ENCODE measurements at places on chromosomes 12 and 14. TPM values are rescaled to one million over a fixed set of nuclear protein-coding genes. Genes with fewer than 3 reads are reported as not detected.

DNA sequence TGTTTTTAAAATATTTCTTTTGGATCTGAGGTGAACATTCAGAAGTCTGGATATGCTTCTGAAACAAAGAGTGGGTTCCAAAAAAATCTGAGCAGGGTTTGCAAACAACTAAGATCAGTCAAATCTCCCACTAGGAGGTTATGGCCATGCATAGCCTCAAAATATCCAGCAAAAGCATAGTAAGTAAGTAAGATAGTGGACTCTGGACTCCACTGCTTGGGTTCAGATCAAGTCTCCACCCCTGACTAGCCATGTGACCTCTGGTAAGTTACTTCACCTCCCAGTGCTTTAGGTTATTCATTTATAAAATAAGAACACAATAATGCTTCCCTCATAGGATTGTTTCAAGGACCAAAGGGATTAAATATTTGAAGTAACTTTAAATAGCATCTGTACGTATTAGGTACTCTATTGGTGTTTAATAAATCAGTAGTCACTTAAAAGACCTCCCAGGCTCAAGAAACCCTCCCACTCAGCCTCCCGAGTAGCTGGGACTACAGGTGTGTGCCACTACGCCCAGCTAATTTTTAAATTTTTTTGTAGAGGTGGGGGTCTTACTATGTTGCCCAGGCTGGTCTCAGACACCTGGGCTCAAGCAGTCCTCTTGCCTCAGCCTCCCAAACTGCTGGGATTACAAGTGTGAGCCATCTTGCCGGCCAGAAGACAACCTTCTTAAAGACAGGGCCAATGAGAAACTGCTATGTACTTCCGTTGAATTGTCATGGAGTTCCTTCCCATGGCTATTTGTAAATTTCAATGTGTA lies 95.7 kb upstream of the SOX5 start:
- H3K4me3 ChIP-seq, result no peak overlapping the region
- no peaks in the 10 kb centered on the region for H3K4me1 ChIP-seq
- no peak for DNase-seq
- H3K36me3 ChIP-seq, result no peaks in the 10 kb centered on the region
- no peak overlapping the region for H3K27ac ChIP-seq
- H3K27me3 ChIP-seq, result no peaks in the 10 kb centered on the region

DNA sequence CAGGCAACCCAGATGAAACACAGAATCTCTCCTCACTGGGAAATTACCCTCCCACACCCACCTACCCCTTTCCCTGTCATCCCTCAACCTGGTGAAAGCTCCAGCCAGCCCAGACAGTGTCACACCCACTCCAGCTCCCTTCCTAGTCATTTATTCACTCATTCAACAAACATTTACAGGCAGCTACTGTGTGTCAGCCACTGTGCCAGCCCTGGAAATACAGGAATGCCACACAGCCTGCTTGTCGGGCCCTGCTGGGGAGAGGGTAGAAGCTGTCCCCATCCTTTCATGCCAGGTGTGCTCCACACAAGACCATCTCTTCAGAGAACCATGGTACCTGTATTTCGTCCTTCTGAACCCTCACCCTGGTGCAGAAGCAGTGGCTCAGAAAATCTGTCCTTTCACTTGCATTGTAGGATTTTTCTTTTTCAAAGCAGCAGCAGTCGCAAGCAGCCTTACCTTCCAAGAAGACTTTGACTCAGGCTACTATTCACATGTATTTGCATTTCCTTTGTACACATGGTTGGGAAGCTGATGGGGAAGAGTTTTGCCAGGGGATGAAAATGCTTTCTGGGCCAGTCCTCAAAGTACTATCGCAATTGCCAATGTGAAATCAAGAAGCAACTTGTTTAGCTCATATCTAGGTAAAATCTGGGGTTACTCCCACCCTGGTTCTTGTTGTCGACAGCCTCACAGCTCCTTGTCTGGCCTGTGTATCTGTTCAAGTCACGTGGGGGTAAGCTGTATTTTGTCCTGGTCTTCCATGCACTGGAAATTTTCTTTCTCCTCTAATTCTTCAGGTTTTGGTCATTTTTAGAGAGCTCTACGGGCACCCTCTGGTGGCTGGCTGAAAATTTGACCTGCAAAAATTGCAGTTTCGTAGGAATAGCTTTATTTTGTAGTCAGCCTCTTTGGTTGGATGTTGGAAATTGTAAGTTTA lies 147.4 kb upstream of the EGLN3 start:
- H3K36me3 ChIP-seq, result no peaks in the 10 kb centered on the region
- H3K27me3 ChIP-seq, result no peaks in the 10 kb centered on the region
- no peak overlapping the region for H3K27ac ChIP-seq
- DNase-seq, result no peak

DNA sequence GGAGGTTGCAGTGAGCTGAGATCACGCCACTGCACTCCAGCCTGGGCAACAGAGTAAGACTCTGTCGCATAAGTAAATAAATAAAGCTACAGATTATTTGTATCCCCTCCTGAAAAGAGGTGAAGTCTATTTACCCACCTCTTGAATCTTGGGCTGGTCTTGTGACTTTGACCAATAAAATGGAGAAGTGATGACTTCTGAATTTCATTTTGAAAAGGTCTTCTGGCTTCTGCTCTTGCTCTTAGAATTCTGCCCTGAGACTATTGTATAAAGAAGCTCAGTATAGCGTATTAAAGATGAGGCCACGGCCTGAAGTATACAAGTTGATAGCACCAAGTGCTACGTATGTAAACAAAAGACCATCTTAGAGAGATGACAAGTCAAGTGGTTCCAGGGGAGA lies 88.3 kb upstream of the AMN1 start:
- H3K4me3 ChIP-seq, result no peak overlapping the region
- peaks cover 12% of the 10 kb centered on the region for H3K4me1 ChIP-seq
- DNase-seq, result no peak
- no peak overlapping the region for H3K27ac ChIP-seq
- no peaks in the 10 kb centered on the region for H3K36me3 ChIP-seq

DNA sequence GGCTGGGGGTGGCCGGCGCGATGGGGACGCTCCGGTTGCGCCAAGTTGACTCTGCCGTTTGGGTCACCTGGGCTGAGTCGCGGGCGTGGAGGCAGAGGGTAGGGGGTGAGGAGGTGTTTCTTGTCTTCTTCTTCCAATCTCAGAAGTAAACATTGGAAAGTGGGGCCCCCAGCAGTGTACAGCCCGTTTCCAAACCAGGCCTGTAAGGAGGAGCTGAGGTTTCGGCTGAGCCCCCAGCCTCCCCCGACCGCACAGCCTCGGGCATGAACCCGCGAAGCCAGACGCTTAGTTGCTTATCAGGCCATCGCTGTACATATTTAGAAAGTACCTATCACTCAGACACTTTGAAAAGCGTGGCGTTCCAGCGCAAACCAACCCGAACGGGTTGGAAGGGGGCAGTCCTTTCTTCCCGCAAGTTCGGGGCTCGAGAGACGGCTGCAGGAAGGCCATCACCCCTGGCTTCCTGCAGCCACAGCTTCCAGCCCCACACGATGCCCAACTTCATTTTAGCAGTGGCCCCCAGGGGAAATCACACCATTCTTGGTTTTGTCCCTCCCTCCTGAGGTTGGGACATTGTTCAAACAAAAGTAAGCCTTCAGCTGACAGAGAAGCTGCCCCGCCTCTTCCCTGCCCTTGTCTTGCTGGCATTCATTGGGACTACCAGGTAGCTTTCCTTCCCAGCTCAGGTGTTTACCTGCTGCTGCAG lies 164.1 kb downstream of the ZFP36L1 start:
- DNase-seq, result no peak
- no peak overlapping the region for H3K27ac ChIP-seq

DNA sequence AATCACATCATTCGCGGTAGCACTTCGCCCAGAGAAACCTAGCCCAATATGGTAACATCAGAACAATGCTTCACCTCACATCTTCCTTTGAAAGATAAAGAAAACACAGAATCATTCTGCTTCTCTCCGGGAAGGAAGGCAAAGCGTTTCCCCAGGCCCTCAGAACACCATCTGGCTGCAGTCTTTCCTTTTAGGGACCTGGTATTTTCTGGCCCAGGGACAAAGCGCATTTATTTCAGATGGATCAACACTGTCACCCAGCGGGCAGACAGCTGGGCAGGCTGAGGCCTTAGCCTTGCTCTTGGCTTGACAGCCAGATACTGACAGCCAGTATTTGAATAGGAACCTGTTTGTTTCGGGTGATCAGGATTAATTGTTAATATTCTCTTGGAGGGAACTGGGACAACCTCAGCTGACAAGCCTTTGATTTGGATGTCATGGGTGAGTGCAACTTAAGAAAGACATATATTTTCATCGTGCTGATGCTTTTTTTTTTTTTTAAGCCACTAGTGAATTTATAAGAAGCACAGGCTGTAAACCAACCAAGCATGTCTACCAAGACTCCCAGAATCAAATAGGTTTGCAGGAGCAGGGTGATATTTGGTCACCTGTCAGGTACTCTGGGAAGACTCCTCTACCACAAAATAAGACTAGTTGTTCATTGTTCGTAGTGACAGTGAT lies 118.9 kb downstream of the VEZT start:
- H3K4me3 ChIP-seq, result no peak overlapping the region
- no peaks in the 10 kb centered on the region for H3K4me1 ChIP-seq
- H3K36me3 ChIP-seq, result no peaks in the 10 kb centered on the region
- DNase-seq, result no peak

GRCh38 chr14:104879983-104880565 lies 15.0 kb downstream of the CEP170B start:
- DNase-seq, result no peak
- no peaks in the 10 kb centered on the region for H3K36me3 ChIP-seq
- no peak overlapping the region for H3K27ac ChIP-seq
- H3K4me1 ChIP-seq, result no peaks in the 10 kb centered on the region

DNA sequence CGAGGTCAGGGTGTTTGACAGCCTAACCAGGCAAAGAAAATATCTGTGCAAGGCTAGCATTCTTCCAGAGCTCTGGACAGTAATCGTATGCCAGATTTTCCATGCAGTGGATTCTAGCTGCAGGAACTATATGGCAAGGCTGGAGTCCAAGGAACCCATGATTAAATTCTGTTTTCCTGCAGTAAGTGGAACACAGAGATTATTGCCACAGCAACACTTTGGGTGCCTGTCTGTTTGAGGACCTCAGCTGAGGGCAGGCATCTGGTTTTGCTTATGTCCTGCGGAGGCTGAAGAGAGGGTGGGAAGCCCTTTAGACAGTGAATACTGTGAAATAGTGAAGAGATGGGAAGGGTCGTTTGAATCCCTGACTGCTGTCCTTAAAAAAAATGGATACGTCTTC lies 104.4 kb downstream of the DAD1 start:
- DNase-seq, result no peak
- no peak overlapping the region for H3K27ac ChIP-seq
- no peaks in the 10 kb centered on the region for H3K4me1 ChIP-seq
- H3K4me3 ChIP-seq, result peak overlapping the region; percentile 15
- H3K36me3 ChIP-seq, result no peaks in the 10 kb centered on the region

DNA sequence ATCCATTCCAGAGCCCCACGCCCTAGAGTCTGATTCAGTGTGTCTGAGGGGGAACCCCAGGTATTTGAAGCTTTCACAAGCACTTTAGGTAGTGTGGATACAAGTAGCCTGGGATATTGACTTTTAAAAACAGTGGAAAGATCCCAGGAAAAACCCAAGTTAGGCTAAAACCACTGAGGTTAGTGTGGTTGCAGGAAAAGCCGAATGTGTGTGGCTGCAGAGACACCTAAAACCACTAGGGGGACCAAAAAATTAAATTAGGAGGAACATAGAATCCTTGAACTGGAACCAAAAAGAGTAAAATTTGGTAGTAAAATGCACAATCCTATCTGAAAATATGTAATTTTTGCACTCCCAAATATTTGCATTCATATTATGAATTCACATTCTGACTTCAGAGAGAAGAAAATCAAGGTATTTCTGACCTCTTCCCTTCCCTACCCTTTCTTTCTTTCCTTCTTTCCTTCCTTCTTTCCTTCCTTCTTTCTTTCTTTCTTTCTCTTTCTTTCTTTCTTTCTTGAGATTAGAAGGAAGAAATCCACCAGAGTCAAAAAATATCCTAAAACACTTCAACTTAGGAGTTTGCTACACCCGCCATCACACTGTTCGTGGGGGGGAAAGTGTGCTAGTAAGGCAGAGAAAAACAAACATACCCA lies 37.8 kb downstream of the SLCO1A2 start:
- DNase-seq, result peak; percentile 3
- H3K4me3 ChIP-seq, result no peak overlapping the region
- no peak overlapping the region for H3K27ac ChIP-seq
- H3K4me1 ChIP-seq, result no peaks in the 10 kb centered on the region
- no peaks in the 10 kb centered on the region for H3K27me3 ChIP-seq

- H3K4me1 ChIP-seq, result peaks cover 33% of the 10 kb centered on the region
- H3K4me3 ChIP-seq, result no peak overlapping the region
- H3K27me3 ChIP-seq, result no peaks in the 10 kb centered on the region
- no peaks in the 10 kb centered on the region for H3K36me3 ChIP-seq
- no peak for DNase-seq
Measured at GRCh38 chr12:11654338-11654737, 4.9 kb downstream of the ETV6 start.

GRCh38 chr12:27335364-27336281 lies 3.0 kb downstream of the BMAL2 start:
- no peak overlapping the region for H3K4me3 ChIP-seq
- peaks cover 11% of the 10 kb centered on the region for H3K4me1 ChIP-seq
- no peaks in the 10 kb centered on the region for H3K36me3 ChIP-seq
- no peak for DNase-seq
- H3K27me3 ChIP-seq, result peaks cover 29% of the 10 kb centered on the region

DNA sequence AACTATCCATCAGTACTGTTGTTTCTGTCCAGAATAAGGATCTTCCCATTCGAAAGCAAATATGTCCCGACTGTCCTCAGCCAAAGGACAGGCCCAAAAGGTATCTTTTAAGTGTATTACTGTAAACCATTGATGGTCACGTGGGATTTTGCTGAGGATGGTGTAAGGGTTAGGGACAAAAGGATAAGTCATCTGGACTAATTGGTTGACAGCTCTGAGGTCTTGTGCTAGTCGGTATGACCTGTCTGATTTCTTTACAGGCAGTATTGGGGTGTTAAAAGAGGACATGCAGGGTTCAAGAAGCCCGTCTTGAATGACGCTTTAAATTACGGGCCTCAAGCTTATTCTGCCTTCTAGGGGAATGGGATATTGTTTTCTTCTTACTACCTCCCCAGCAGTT lies 24.4 kb downstream of the CLEC2A start:
- H3K4me1 ChIP-seq, result peaks cover 25% of the 10 kb centered on the region
- no peak overlapping the region for H3K27ac ChIP-seq
- no peak for DNase-seq
- no peaks in the 10 kb centered on the region for H3K36me3 ChIP-seq
- no peaks in the 10 kb centered on the region for H3K27me3 ChIP-seq

DNA sequence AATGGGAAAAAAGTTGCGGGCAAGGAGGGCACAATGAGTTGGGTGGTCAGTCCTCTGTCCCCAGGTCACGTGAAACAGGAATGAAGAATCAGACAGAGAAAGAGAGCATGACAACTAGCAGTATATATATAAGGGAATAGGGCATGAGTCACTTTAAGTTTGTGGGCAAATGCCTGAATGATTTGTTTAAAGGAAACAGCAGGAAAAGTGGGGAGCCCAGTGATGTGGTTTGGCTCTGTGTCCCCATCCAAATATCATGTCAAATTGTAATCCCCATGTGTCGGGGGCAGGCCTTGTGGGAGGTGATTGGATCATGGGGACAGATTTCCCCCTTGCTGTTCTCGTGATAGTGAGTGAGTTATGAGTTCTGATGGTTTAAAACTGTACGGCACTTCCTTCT lies 195.3 kb upstream of the IGF1 start:
- no peak overlapping the region for H3K4me3 ChIP-seq
- H3K27ac ChIP-seq, result no peak overlapping the region
- no peaks in the 10 kb centered on the region for H3K4me1 ChIP-seq
- no peaks in the 10 kb centered on the region for H3K27me3 ChIP-seq

The MANSC4 gene
- total RNA-seq, result not detected

The MDGA2 gene
- not detected for total RNA-seq

The GRIN2B gene
- total RNA-seq, result not detected
